ENCODE measurements at places on chromosomes 7 and 10. TPM values are rescaled to one million over a fixed set of nuclear protein-coding genes. Genes with fewer than 3 reads are reported as not detected.
A peak's percentile ranks its signal among the peaks of the same experiment; 100 is the strongest.

- no peaks in the 10 kb centered on the region for H3K36me3 ChIP-seq
- no peak for DNase-seq
- no peaks in the 10 kb centered on the region for H3K4me1 ChIP-seq
- no peak overlapping the region for H3K4me3 ChIP-seq
- no peak overlapping the region for H3K27ac ChIP-seq
These were observed 117.4 kb upstream of the PFKP start for GRCh38 chr10:2949948-2950354.

GRCh38 chr7:50782375-50783208 lies at the start of gene GRB10:
TSS of gene GRB10 (minus strand) at chr7:50782896. CDS start at chr7:50732322, 50,574 bp downstream.
- peak within 1 kb of the TSS; percentile 59 for H3K4me3 ChIP-seq
- peaks cover 74% of the 10 kb centered on the region for H3K4me1 ChIP-seq
- no peaks in the 10 kb centered on the region for H3K27me3 ChIP-seq
- H3K36me3 ChIP-seq: no peaks in the 10 kb centered on the region
- DNase-seq: peak; percentile 75
- H3K27ac ChIP-seq: peak within 1 kb of the TSS; percentile 72

GRCh38 chr10:108031505-108031904 lies 867.0 kb upstream of the SORCS1 start:
- H3K36me3 ChIP-seq: no peaks in the 10 kb centered on the region
- no peaks in the 10 kb centered on the region for H3K4me1 ChIP-seq
- H3K4me3 ChIP-seq: no peak overlapping the region
- DNase-seq: no peak
- H3K27me3 ChIP-seq: no peaks in the 10 kb centered on the region
- H3K27ac ChIP-seq: no peak overlapping the region

- no peaks in the 10 kb centered on the region for H3K36me3 ChIP-seq
- H3K27me3 ChIP-seq: no peaks in the 10 kb centered on the region
- H3K27ac ChIP-seq: no peak overlapping the region
- H3K4me3 ChIP-seq: no peak overlapping the region
- no peak for DNase-seq
- H3K4me1 ChIP-seq: no peaks in the 10 kb centered on the region
These were observed 131.6 kb upstream of the TMEM72 start for GRCh38 chr10:44779511-44779910.

DNA sequence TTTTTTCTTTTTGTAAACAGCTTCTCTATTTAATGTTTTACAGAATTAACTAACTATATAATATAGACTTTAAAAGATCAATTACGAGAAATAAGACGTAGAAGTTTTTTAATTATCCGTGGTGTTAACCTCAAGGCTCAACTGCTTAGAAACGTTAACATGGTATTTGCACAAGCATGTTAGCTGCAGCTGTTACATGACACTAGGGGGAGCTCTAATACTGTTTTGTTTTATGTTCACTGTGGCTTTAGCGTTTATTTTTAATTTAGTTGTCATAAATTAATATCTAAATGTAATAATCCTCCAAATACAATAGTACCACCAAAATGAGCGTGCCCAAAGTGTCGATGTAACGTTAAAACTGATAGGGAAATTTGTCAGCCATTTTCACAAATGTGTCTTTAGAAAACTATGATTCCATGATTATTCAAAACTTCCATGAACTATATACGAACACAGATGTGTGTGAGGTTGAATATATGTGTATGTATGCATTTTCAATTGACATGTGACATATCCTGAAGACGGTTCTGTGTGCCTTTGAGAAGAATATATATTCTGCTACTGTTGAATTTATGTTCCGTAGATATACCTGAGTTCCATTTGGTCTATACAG lies 828.8 kb upstream of the MBL2 start:
- H3K4me1 ChIP-seq: no peaks in the 10 kb centered on the region
- no peak for DNase-seq
- no peaks in the 10 kb centered on the region for H3K36me3 ChIP-seq
- no peak overlapping the region for H3K4me3 ChIP-seq
- H3K27me3 ChIP-seq: no peaks in the 10 kb centered on the region

GRCh38 chr7:93140582-93141191 lies 7.5 kb downstream of the SAMD9L start:
- no peak for DNase-seq
- no peaks in the 10 kb centered on the region for H3K27me3 ChIP-seq
- no peak overlapping the region for H3K4me3 ChIP-seq
- no peaks in the 10 kb centered on the region for H3K36me3 ChIP-seq

SFMBT2 gene
- 5.5 TPM for total RNA-seq

SHTN1 gene
- 5.8 TPM for total RNA-seq

All from sigmoid colon (tissue), 7 donors.